ENCODE measurements at places on chromosomes 3 and 15.

DNA sequence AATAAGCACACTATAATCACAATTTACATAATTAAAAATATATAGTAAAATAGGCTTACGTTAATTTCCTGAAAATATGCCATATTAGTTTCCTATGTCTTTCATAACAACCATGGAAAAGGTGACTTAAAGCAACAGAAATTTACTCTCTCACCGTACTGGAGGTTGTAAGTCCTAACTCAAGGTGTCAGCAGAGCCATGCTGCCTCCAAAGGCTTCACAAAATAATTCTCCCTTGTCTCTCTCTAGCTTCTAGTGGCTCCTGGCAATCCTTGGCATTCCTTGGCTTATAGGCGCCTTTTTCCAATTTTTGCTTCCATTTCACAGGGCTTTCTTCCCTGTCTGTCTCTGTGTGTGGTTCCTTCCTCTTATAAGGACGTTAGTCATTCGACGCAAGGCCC, 7.6 kb downstream of the SI start:
- no peak for DNase-seq

GRCh38 chr3:170425491-170426239, 7.0 kb downstream of the CLDN11 start:
- no peak for DNase-seq

DNA sequence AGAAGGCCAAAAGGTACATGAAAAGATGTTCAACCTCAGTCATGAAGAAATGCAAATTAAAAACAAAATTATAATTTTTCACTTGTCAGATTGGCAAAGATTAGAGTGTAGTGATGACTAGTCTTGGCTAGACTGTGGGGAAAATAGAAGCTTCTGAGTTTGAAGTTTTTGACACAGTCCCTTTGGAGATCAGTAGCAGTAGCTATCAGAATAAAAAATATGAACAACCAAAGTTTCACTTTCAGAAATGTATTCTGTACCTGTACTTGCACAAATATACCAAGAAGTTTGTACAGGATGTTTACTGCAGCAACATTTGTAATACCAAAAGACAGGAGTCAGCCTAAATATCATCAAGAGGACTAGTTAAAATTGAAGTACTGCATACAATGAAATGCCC, 14.1 kb downstream of the ATP2C1 start:
- DNase-seq = no peak

DNA sequence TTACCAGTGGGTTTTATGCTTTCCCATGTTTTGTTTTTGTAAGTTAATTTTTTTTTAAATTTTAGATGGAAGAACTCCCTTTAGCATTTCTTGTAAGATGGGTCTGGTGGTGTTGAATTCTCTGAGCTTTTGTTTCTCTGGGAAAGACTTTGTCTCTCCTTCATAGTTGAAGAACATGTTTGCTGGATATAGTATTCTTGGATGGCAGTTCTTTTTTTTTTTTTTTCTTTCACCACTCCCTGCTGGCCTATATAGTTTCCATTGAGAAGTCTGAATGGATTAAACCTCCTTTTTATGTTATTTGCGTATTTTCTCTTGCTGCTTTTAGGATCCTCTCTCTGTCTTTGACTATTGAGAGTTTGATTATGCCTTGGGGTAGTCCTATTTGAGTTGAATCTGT, 18.1 kb downstream of the STXBP5L start:
- no peak for DNase-seq

DNA sequence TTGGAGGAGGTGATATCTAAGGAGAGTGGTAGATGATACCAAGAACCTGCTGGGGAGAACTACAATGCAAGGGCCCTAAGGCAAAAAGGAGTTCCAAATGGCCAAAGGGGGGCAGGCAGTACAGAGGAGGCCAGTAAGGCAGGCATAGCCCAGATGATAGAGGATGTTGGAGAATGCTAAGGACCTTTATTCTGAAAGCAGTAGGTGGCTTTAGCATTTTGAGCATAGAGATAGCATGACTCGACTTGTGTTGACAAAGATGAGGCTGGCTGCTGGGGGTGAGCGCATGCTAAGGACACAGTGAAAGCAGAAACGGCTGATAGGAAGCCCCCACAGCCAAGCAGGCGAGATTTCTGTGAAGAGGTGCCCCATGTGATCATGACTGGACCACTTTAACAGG, 419.3 kb downstream of the ERC2 start:
- DNase-seq = no peak

- DNase-seq = peak; percentile 1
Measured at GRCh38 chr3:4426782-4427344, 40.2 kb downstream of the SUMF1 start.

DNA sequence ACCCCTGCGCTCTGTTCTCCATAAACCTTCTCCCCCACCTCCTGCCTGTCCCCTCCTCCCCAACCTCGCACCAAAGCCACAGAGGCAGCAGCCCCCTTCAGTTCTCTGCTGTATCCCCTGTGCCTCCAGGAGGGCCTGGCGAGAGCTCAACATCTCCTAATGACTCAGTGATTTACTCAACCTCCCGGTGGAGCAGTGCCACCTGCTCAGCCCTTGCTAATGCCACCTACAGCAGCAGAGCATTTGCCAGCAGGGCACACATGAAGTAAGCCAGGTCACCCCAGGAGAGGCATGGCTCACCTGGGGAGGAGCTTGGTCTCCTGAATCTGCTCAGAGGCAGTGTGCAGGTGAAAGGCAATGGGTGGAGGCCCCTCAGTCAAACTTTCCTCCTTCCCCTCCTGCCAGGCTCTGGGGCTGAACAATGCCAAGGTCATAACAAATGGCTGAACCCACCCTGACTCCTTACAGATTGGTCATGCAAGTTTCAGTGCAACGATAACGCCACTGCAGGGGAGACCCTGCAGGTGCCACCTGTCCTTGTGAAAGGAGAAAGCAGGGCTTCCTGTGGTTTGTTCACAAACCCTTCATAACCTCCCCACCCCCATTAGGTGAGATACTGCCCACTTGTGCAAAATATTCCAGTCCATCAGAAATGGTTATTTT, 19.8 kb downstream of the TRPM1 start:
- peak; percentile 58 for DNase-seq

DNA sequence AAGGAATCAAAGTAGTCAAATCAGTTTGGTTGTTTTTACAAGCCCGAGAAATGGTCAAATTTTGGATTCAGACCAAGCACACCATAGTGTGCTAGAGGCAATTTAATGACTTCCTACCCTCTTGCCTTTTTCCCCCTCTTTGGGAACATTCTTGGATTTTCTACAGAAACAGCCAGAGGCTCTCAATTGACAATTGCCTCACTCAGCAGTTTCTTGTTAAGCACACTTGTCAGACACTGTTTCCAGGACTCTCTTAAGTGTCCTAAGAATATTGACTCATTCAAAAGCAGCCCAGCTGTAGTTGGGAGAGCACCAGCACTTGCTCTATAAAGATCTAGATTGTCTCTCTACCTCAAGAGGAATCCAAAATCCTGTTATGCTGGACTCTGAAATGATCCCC, 1.5 kb upstream of the SLC35G2 start:
- DNase-seq = no peak
